ENCODE measurements at places on chromosomes 16 and 17.

DNA sequence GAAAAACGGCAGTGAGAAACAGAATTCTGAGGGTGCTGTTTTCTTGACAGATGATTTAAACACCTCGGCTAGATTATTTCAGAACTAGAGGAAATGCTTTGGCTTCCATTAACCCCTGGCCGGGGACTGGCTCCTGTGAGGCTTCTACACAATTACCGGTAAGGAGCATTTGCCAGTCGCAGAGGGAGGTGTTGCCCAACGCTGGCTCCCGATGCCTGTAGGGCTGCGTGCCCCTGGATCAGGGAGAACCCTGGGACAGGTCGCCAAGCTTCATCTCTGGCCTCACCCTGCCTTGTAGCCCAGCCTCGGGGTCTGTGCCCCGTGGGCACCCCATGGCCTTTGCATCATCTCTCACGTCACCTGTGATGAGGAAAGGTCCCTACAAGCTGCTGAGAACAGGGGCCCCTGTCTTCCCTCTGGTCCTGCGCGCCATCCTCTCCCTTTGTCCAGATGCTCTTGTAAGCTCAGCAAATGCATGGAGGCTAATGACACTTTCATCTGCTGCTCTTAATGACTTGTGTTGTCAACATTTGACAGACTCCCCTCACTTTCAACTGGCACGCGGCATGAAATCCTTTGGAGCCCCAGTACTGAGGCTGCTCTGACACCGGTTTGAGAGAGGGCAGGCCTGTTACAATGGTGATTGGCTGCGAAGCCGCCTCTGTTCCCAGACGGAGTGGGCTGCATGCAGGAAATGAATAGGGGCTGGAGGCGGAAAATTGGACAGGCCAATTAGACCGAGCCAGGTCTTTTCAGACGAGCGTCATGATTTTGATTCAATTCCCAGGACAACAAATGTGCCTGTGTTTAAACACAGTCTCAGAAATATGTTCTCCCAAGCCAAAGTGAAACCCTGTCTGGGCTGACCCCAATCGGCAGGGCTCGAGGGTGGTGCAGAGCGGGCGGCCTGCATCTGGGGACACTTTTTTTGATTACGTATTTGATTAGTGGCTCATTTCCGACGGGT lies 85.5 kb upstream of the DOC2B start:
- no peak for DNase-seq

- DNase-seq, result no peak
Measured at GRCh38 chr17:82837586-82838320, 2.1 kb downstream of the ZNF750 start.

DNA sequence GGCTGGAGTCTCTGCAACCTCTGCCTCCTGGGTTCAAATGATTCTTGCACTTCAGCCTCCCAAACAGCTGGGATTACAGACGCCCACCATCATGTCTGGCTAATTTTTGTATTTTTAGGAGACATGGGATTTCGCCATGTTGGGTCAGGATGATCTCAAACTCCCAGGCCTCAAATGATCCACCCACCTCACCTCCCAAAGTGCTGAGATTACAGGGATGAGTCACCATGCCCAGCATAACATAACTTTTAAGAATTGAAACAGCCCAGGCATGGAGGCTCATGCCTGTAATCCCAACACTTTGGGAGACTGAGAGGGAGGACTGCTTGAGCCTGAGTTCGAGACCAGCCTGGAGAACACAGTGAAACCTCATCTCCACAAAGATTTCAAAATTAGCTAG lies 2.5 kb downstream of the RSL1D1 start:
- no peak for DNase-seq

DNA sequence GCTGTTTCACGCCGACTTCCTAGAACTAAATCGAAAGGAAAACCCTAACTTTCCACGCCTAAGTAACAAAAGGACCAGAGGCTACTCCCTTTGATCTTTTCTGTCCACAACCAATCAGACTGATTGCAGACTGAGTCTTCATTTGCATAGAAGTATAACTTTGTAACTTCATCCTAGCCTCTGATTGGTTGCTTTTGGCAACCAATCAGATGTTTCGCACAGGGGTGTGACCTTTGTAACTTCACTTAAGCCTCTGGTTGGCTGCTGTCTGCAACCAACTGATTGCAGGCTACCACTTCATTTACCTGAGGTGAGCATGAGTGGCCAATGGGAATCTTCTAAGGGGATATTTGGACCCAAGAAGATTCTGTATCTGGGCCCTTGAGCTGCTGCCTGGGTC lies 17.4 kb upstream of the ICAM2 start:
- DNase-seq, result no peak

- no peak for DNase-seq
Measured at GRCh38 chr17:59893676-59894100, 767 bp downstream of the RPS6KB1 start.

DNA sequence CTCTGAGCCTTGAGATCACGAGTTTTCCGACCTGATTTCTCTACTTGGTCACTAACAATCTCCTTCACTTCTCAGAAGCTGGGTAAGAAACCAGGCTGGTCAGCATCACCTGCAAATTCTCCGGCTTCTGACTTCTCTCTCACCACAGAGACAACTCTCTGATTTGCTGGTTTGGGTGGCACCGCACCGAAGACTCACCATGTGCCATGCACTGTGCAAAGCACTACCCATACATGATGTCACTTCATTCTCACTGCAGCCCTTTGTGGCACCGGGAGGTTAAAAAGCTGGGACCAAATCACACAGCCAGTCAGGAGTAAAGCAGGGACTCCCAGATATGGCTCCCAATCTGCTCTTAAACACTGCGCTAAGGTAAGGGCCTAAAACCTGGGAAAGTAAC lies 647 bp downstream of the VAC14 start:
- no peak for DNase-seq

DNA sequence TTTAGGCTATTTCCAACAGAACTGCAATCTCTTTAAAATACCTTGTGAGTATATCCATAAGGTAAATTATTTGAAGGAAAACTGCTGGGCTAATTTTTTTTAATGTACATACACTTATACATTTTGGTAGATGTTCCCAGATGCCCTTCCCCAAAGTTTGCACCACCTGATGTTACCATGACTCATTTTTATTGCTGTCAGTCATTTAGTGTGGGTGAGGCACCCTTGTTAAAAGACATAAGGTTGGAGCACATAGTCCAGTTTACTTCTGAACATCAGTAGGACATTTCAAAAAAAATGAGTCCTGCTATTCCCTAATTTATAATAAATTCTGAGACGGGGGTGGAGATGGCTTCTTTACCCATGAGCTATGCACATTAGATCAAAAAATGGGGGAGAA lies 138.6 kb downstream of the RBFOX1 start:
- DNase-seq, result no peak

- DNase-seq, result no peak
Measured at GRCh38 chr17:28573521-28573920, 2.2 kb upstream of the PIGS start.

DNA sequence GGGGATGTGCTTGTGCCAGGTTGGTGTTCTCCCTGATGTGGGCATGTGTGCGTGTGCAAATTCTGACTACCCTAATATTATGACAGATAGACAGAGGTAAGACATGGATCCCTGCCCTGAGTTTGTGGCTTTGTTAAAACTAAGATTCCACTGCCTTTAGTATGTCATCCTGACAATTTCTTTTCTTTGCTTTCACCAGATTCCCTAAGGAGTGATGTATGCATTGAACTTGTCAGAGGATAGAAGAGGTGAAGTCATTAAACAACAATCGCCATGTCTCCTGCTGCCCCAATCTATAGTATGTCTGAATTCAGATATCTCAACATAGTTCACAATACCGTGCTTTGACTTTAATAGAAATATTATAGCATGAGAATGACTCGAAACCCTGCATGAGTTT lies 137.1 kb upstream of the ELAC2 start:
- DNase-seq, result no peak

- no peak for DNase-seq
Measured at GRCh38 chr17:36627101-36627500, 25.7 kb downstream of the MRM1 start.

DNA sequence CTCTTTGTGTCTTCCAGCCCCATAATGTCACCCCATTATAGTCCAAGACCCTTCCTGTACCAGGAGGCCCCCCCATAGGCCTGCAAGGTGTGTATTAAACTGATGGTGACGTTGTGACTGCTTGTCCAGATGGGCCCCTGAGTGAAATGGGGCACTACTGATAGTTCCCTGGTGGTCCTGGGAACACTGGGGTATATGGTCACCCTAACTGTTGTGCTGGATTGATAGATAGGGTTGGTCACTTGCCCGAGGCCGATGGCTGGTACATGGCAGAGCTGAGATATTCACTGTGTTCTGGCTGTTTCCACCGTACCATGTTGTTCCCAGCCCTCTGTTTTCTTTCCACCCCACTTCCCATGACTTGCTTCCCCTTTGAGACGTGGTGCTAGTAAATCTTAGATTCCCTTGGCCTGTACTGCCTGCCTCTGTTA lies 4.3 kb downstream of the CNP start:
- DNase-seq, result no peak

- DNase-seq, result no peak
Measured at GRCh38 chr17:13590441-13590840, 11.3 kb downstream of the HS3ST3A1 start.

- DNase-seq, result no peak
Measured at GRCh38 chr17:60457148-60457547, 34.9 kb downstream of the CHCT1 start.

GRCh38 chr17:10114931-10115535 lies 83.4 kb downstream of the GAS7 start:
- DNase-seq, result peak; percentile 79

- DNase-seq, result no peak
Measured at GRCh38 chr16:29820271-29820701, at the start of gene MVP. Gene MVP, plus strand, starts transcription at chr16:29820462. Its CDS starts 10,088 bp downstream, at chr16:29830550.

GRCh38 chr17:48577330-48577945 lies 712 bp downstream of the HOXB4 start:
- no peak for DNase-seq

DNA sequence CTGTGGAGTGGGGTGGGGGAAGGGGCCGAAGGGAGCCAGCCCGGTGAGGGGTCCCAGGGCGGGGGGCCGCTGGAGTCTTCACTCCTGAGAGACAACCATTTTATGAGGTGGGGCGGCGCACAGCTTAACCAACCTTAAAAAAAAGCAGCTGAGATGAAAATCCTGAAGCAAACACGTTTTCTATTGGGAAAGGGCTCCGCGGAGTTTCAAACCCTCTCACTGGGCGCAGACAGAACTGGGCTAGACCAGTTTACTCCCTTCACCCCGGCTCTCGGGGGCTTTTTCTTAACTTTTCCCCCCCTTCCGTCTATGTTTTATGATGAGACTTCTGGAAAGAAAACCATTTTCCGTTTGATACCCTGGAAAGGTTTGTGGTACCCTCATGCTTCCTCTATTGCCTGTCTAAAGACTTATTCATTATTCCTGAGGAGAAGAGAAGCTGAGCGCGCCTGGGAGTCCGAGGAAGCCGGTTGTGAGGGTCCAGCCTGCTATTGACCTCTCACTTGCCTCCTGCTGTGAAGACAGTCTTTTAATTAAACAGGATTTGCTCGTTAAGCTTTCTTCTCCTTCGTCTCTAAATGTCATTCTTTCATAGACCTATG lies 482 bp upstream of the SSH2 start:
- DNase-seq, result no peak
